ENCODE measurements at places on chromosomes 12 and 14. TPM values are rescaled to one million over a fixed set of nuclear protein-coding genes. Genes with fewer than 3 reads are reported as not detected.

GRIN2B gene
- not detected for total RNA-seq

RTN1 gene
- total RNA-seq: 0.78 TPM

CCDC197 gene
- not detected for total RNA-seq

SUSD6 gene
- total RNA-seq: 11.7 TPM

CD4 gene
- 0.07 TPM for total RNA-seq

HCAR1 gene
- under 0.01 TPM for total RNA-seq

RHEBL1 gene
- total RNA-seq: 2.2 TPM

ORMDL2 gene
- total RNA-seq: 38.2 TPM

TCL1B gene
- not detected for total RNA-seq

WNT1 gene
- total RNA-seq: not detected

LHX5 gene
- total RNA-seq: not detected

VRTN gene
- total RNA-seq: not detected

ZBTB39 gene
- total RNA-seq: 7.4 TPM

KITLG gene
- 23.4 TPM for total RNA-seq

SSTR1 gene
- 1.2 TPM for total RNA-seq

BDKRB1 gene
- total RNA-seq: not detected

SMCO3 gene
- 0.46 TPM for total RNA-seq

TMEM229B gene
- total RNA-seq: 0.07 TPM

MRPS35 gene
- 54.3 TPM for total RNA-seq

WDHD1 gene
- total RNA-seq: 18.0 TPM

GRCh38 chr14:63632932-63633514 is 8.6 kb downstream of the WDR89 start:
- no peak for DNase-seq

DNA sequence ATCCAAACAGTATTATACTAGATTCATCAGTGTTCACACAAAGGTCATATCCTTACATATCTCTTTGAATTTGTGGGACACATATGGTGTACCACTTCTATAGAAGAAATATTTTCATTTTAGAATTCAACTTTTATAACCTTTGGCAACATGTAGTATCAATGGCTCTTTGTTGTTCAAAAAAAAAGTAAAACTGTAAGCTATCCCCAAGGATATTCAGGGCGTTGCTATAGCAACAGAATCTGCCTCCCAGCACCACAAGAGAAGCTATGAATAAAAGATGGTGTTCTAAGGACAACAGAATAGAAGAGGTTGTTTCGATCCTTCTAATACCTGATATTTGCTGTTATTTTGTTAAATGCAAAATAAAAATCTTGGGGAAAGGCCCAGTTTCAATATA is 139.3 kb downstream of the BRMS1L start:
- no peak for DNase-seq

DNA sequence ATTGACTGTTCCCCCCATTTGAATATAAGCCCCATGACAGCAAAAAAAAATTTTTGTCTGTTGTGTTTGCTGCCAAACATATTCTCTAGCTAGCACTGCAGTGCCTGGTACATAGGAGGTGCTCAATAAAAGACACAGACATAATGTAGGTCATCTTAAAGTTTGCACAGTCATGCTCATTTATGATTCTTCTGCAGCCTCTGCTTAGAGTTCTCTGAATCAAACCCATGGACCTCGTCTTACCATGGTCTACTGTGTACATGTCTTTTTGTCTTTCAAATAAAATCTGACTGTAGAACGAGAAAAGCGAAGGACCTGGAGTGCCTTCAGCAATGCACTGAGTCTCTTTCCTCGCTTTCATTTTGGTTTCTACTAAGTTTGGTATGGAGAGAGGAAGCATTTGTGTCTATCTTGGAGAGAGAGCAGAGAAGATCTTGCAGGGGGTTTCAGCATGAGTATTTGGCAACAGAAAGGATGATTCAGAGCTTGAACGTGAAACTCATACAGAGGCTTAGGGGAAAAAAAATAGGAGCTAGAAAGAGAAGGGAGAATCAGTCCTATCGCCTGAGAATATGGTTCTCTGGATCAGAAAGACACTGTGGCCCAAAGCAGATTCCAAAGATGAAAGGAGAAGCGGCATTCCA is 38.8 kb upstream of the TMCC3 start:
- no peak for DNase-seq

GRCh38 chr12:26723379-26724308 is 109.3 kb downstream of the ITPR2 start:
- no peak for DNase-seq

DNA sequence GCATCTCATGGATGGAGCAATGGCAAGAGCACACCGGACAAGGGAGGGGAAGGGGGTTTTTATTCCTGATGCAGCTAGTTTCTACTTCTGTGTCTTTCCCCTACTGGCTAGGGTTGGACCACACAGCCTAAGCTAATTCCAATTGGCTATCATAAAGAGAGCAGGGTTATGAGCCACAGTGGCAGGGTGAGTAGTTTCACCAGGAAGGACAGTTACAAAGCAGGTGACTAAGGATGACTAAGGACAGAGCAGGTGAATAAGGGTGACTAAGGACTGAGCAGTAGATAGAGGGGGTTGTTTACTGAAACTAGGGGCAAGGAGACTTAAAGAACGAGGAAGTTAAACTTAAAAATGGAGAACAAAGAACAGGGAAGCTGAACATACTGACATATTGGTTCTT is 321.4 kb upstream of the SEL1L start:
- DNase-seq: no peak

- no peak for DNase-seq
These were observed 89.3 kb downstream of the FIGNL2 start for GRCh38 chr12:51759175-51759574.

DNA sequence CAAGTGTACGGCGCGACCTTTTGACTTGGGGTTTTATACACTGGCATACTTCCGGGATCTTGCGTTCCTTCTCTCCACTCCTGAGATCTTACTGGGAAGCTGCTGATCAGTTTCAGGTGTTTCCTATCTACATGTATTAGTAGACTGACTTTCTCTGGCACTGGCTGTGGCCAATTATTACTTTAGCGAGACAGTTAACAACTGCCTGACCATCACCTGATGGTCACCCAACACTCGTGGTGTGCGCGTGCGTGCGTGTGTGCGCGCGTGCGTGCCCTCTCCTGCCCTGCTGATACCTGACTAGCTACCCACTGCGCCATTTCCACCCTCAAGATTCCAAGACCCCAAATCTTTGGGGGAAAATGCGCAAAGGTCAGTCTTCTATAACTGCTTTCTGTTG is 249.9 kb downstream of the AEBP2 start:
- DNase-seq: no peak

- DNase-seq: no peak
These were observed 240.3 kb downstream of the SLC15A4 start for GRCh38 chr12:128583453-128583852.

DNA sequence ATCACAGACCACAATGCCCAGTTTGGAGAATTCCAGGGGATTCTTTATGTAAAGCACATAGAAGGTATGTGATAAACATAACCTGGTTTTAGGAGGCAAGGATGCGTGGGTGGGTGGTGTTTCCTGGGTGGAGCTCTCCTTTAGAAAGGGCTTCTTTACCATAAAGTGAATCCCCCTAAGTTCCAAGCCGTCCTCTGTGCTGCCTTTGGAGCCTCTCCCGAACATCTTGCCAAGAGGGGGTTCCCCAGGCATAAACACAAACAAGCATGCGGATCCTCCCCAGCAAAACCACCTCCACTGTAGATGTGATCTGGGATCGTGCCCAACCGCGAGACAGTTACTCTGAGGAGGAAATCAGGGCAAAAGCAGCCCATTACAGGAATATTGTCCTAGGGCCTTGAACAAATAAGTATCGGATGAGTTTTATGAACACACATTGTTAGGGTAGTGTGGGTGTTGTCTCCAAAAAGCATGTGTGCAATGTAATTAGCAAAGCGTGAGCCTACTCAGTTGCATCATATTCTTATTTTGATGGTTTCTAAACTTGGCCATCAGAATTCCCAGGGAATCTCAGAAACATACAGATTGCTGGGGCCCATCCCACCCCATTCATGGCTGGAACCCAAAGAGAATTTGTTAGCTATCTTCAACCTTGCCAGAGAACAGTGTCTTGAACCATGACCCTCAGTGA is 48.8 kb upstream of the CORO1C start:
- no peak for DNase-seq

DNA sequence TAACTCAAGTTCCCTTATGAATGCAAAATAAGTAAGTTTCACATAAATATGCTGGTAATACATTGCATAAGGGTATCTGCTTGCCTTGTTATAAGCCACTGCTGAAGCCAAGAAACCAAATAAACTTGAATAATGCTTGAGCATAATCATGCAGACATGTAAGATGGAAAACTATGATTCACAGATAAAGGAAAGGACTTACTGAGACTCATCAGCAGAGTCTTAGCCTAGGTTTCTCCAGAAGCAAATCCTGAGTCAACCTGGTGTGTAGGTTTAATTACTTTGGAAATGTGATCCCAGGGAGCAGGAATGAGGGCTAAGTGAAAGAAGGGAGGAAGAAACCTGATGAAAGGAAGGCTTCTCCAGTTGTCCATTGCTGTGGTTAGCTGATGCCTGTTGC is 107.7 kb upstream of the BTG1 start:
- no peak for DNase-seq

GRCh38 chr12:109693653-109694600 is 19.7 kb upstream of the FAM222A start:
- no peak for DNase-seq

GRCh38 chr14:74712499-74713394 is at the start of the genes AREL1 and FCF1:
Gene AREL1 (minus strand): TSS chr14:74713080. CDS start chr14:74685615, 27,465 bp downstream.
Gene FCF1 (plus strand): TSS chr14:74713144. CDS start chr14:74713198, 54 bp downstream.
- peak; percentile 65 for DNase-seq

GRCh38 chr12:49189731-49190716 is 1.1 kb upstream of the TUBA1A start:
- no peak for DNase-seq

GRCh38 chr14:75499084-75499875 is 23.0 kb upstream of the BATF start:
- DNase-seq: no peak

GRCh38 chr12:61566183-61566582 is 694.0 kb upstream of the USP15 start:
- no peak for DNase-seq

GRCh38 chr14:53190938-53191337 is 37.8 kb upstream of the DDHD1 start:
- DNase-seq: no peak

DNA sequence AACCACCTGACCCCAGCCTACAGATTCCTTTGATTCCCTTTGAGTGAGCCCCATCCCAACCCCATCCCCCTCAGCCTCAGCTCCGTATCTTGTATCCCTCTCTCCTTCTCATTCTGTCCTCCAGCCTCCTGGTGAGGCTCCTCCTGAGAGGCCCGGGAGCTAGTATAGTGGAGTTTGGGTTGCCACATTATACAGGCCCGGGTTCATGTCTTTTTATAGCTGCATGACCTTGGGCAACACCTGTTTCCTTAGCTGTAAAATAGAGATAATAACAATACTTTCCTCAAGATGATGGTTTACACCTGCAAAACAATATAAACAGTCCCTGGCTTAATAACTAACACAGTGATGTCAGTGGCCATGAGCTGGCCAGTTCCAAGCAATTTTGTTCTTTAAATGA is 89.8 kb downstream of the STAB2 start:
- no peak for DNase-seq

DNA sequence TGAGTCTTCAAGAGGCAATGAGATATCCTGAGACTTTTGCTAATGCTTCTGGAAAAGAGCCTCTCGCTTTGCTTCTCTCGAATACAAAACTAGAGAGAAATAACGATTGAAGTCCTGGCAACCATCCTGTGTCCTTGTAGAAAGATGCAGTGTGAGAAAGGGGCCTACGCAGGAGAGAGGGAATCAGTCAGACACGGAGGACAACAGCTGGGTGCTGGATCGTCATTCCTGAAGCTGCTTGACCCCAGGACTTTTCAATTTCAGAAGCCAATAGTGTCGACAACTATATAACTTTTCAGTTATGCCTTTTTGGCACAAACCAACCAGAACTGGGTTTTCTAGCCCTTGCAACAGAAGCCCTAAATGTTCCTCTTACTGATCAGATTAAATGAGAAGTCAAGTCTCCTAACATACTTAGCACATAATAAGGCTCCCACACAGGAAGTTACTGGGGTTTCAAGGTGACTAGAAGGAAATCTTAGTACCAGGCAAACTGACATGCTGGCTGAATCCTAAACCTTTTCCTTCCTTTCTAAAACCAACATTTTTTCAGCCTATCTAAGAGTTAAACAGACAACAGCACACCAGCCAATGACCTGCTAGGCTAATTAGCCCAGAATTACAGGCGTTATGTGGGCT is 755.6 kb downstream of the MED13L start:
- DNase-seq: no peak

GRCh38 chr12:8088574-8088973 is 6.5 kb downstream of the NECAP1 start:
- DNase-seq: no peak

- no peak for DNase-seq
These were observed 29.4 kb downstream of the ELK3 start for GRCh38 chr12:96223411-96224218.

GRCh38 chr12:47722136-47722834 is 3.0 kb downstream of the ENDOU start:
- no peak for DNase-seq

DNA sequence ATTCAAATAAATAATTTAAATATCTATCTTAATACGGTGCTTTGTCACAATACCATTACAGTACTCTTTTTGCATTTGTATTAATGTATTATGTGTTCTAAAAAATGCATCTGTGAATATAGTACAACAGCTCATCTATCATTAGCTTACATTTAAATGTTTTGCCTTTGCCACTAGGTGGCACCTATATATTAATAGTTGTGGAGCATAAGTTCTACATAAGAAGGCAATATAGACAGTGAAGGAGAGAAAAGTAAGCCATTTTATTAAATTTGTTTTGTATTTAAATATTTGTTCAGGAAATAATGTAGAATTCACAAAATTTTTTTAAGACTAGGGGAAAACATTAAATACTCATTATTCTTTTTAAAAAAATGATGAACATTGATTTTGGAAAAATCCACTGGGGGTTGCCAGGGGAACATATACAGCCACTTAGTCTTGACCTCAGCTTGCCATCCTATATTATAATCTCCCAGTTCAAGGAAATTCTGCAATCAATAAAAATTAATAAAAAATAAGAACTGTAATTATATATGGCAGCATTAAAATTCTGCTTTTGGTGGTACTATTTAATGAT is 9.8 kb downstream of the CCER1 start:
- DNase-seq: no peak

- DNase-seq: no peak
These were observed 219.0 kb downstream of the NTF3 start for GRCh38 chr12:5650829-5651461.
